Foreskin fibroblast (primary cell): ENCODE measurements at places on chromosomes 7 and 10.
A peak's percentile ranks its signal among the peaks of the same experiment; 100 is the strongest.

- DNase-seq, result no peak
These were observed 95.3 kb downstream of the HERPUD2 start for GRCh38 chr7:35599645-35600044.

GRCh38 chr10:14674376-14675050, 100.2 kb downstream of the FAM107B start:
- DNase-seq, result no peak

GRCh38 chr7:108181073-108181985, 51.2 kb upstream of the LAMB4 start:
- DNase-seq, result no peak

GRCh38 chr10:97828721-97829120, 20.9 kb upstream of the GOLGA7B start:
- DNase-seq, result no peak

GRCh38 chr7:77244222-77244934, 44.8 kb upstream of the FGL2 start:
- no peak for DNase-seq

- DNase-seq, result peak; percentile 27
These were observed 10.3 kb downstream of the ZMIZ1 start for GRCh38 chr10:79079054-79079397.

GRCh38 chr7:77736991-77737390, 40.7 kb downstream of the RSBN1L start:
- no peak for DNase-seq

GRCh38 chr10:63313066-63313717, 152.6 kb downstream of the JMJD1C start:
- no peak for DNase-seq
